ENCODE measurements at places on chromosomes 12 and 14.

DNA sequence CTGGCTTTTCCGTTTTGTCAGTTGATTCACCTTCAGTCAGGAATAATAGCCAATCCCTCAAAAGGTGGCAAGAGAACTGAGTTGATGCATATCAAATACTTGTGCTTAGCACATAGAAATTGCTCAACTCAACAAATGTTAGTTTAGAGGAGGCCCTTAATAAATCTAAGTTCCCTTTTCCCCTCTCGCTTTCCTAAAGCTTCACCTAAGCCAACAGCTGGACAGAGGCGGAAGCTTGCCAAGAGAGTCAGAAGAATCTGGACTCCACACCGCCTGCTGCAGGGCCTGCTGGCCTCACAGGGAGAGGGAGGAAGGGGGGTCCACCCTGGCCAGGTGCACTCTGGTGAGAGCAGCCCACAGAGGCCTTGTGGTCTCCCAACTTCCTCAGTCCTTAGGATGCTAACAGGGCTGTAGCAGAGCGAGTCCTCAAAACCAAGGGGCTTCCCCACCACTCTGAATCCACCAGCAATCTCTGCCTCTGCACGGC, 213.1 kb downstream of the CHST11 start:
- DNase-seq = no peak

DNA sequence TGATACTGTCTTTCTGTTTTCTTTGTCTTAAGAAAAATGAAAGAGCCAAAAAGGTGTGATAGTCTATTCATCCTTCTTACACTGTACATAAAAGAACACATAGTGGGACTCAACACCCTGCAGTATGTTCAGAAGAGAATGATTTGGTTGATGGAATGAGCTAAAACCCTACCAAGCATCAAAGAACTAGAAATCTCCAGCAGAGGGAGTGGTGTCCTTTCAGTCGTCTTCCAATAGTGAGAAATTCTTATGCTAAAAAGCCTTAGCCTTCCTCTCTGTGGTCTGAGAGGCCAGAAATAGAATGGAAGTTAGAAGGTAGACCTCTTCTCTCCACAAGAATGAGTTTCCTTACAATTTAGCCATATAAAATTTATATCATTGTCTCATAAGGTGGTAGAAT, 393.4 kb upstream of the SEL1L start:
- no peak for DNase-seq

GRCh38 chr14:68748691-68749090, 44.2 kb downstream of the ZFP36L1 start:
- no peak for DNase-seq

- no peak for DNase-seq
Measured at GRCh38 chr12:95177201-95177768, 40.0 kb downstream of the FGD6 start.

DNA sequence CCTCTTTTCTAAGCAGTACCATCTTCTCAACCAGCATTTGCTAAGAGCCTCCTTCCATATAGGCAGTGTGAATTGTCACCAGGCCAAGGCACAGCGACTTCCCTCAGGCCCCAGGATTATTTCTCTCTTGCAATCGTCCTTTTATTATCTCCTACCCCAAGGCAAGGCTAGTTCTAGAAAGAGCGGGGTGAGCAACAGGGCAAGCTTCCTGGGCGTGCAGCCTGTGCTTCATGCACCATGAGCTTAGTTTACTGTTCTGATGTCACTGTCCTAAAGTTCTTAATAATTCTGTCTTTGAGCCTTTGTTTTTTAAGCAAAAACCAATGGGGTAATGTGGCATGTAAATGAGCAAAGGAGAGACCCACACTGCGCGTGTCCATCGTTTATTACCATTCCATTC, 27.9 kb downstream of the DUSP6 start:
- DNase-seq = no peak

GRCh38 chr14:35344107-35344807, 52.1 kb downstream of the PSMA6 start:
- peak; percentile 17 for DNase-seq

GRCh38 chr12:130424858-130425697, 87.4 kb downstream of the PIWIL1 start:
- peak; percentile 26 for DNase-seq

DNA sequence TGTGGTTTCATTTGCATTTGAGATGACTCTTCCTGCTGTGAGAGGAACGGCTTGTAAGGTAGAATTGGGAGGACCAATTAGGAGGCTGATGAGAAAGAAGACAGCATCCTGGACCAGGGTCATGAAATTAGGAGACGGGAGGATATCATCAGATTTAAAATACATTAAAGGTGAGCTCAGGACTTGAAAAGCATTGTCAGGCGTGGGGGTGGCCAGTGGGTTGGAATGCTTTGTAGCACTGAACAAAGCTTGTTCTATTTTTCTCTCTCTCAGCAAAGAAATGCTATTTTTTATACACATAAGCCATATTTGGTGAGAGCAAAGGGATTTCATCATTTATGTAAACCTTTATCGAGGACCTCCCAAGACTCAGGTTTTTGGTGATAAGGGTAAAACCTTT, 157.5 kb downstream of the TMEM132D start:
- DNase-seq = no peak

All from H9 (cell line).